ENCODE measurements at places on chromosomes 13 and 19.
A peak's percentile ranks its signal among the peaks of the same experiment; 100 is the strongest.

GRCh38 chr13:29160862-29161261 lies 340.7 kb downstream of the MTUS2 start:
- DNase-seq: no peak

GRCh38 chr19:3243819-3244700 lies 19.6 kb downstream of the CELF5 start:
- peak; percentile 41 for DNase-seq

- DNase-seq: no peak
Measured at GRCh38 chr19:31626941-31627340, 277.7 kb upstream of the TSHZ3 start.

GRCh38 chr19:47471733-47472457 lies at the start of gene SLC8A2:
TSS of gene SLC8A2 (minus strand) at chr19:47471893. CDS start at chr19:47466403, 5,490 bp downstream.
- DNase-seq: peak; percentile 46

DNA sequence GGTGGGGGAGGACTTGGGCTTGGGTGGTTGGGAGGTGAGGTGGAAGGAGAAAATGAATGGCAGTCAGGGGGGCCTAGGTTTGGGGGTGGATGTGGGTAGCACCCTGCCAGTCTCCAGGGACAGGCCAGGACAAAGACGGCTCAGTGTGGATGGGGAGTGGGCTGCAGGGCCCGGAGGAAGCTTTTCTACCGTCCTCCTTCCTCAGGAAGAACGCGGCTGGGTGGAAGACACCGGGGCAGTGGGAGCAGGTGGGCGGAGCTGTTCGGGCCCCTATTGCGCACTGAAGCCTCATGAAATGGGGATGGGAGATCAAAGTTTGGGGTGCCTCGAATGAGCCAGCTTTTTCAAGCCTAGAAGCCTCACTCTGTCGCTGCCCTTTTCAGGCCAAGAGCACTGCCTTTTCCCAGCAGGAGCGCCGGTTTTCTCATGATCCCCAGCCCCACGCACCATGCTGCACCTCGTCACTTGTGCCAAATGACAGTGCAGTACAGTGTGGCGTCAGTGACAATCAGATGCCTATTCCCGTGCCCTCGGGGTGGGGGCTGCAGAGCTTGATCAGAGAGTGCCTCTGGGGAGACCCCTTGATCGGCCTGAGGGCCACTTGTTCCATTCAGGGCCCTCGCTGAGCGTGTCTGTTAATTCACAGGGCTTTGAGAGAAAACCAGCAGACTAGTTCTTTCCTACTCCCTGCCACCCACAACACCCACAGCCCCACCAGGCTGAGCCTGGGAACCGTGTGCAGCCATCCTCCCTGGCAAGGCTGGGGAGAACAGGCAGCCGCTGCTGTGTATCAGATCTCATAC lies 1.5 kb downstream of the CALM3 start:
- DNase-seq: no peak

GRCh38 chr13:78100486-78100885 lies 181.9 kb upstream of the EDNRB start:
- DNase-seq: no peak

GRCh38 chr19:40191836-40192646 lies 815 bp downstream of the MAP3K10 start:
- peak; percentile 7 for DNase-seq

DNA sequence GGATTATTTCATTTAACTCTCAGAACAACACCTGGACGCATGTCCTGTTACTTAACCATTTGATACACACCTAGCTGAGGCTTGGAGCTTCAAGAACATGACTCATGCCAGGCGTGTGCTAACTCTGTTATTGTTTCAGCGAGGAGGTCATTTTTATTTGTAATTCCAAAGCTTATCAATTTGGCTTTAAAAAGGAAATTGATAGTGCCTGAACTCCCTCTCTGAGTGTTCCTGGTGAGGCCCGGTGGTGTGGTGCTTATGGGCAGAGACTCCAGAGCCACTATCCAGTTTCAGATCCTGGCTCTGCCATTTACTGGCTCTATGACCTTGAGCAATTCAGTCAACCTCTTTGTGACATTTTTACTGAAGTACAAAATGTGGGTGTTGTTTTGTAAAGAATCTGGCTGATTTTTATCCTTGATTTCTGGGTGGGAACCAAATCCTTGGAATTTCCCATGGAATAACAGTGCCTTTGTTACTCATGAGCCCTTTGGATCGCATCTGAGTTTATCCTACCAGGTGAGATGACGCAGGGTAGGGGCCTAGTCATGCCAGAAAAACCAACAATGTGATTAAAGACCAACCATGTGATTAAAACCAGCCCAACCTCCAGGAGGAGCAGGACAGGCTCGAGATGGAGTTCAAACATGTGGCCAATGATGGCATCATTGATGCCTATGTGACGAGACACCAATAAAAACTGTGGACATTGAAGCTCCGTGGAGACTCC lies 198.8 kb downstream of the MYO16 start:
- no peak for DNase-seq

DNA sequence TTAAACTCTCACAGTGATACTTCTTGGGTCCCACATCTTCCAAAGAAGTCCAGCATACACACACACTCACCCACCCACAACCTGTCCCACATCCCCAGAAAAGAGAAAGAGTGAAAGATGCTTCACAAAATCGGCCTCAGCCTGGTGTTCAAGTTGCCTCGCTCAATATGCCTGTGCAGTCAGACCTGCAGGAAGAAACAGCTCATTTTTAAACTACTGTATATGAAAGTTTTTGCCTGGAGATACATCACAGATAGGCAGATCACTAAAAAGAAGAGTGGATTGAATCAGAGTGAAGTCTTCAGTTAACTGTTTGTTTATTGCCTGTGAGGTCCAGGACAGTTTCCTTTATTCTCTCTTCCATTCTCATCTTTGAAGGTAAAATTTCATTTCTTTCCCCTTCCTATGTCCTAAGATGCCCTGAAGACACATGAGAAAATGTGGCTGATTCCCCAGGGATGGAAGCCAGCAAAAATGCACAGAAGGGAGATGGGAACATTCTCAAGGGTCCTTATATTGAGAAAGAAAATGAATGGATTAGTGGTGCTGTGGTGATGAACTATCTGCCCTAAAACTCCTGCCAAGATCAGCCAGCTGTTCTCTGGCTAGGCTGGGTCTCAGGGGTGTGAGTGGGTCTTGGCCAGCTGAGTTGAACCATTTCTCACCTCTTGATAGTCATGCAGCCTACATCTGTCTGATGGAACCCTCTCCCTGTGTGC lies 259.0 kb downstream of the ITGBL1 start:
- DNase-seq: no peak

DNA sequence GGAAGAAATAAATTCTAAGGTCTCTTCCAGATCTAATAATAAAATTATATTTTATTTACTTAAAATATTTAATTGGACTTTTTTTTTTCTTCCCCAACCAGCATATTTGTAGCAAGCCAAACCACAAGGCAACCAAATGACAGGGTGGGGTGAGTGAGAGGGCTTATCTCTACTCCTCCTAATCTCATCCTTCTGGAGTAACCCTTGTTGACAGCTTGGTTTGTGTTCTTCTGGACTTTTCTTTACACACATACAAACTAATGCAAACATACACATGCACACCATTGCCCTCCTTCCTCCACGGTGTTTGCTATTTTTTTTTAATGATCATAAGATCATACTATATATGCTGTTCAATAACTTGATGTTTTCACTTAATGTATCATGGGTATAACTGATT lies 383.1 kb downstream of the DLEU7 start:
- no peak for DNase-seq

GRCh38 chr19:1853295-1854038 lies 5.2 kb upstream of the REXO1 start:
- DNase-seq: peak; percentile 75
